Articular chondrocyte of knee joint (primary cell): ENCODE measurements at places on chromosomes 1 and 21. TPM values are rescaled to one million over a fixed set of nuclear protein-coding genes. Genes with fewer than 3 reads are reported as not detected.

The TRAF5 gene
- 11.7 and 13.7 TPM in 2 replicates for total RNA-seq

The SPRR2A gene
- not detected in 2 replicates for total RNA-seq

The GRIK3 gene
- not detected in 2 replicates for total RNA-seq

The FBLIM1 gene
- total RNA-seq: 26.7 and 29.4 TPM in 2 replicates
